ENCODE measurements at places on chromosomes 4 and X. TPM values are rescaled to one million over a fixed set of nuclear protein-coding genes. Genes with fewer than 3 reads are reported as not detected.

DNA sequence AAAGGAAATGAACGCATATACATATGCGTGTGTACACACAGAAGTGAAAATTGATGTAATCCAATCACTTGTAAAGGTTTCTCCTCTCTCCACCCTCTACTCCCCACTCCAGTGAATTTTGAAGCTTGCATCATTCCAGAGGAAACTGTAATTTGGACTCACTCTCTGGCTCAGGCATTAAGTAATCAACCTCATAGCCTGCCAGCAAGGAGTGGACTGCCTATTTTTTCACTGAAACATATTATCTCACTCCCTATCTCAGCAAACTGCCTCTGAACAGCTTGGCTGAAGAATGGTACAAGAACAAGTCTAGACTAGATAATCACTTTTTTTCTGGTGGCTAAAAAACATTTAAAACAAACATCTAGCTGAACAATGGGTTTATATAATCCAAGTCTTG, 124.2 kb downstream of the C4orf51 start:
- H3K27me3 ChIP-seq, result no peaks in the 10 kb centered on the region
- no peak overlapping the region for H3K4me3 ChIP-seq
- no peak for DNase-seq
- H3K36me3 ChIP-seq, result no peaks in the 10 kb centered on the region

GRCh38 chr4:36178484-36178883, 65.8 kb downstream of the ARAP2 start:
- H3K36me3 ChIP-seq, result no peaks in the 10 kb centered on the region
- H3K4me3 ChIP-seq, result no peak overlapping the region
- DNase-seq, result no peak
- H3K27me3 ChIP-seq, result no peaks in the 10 kb centered on the region
- H3K27ac ChIP-seq, result no peak overlapping the region
- H3K4me1 ChIP-seq, result no peaks in the 10 kb centered on the region

The ARHGAP36 gene
- total RNA-seq, result not detected

- H3K4me1 ChIP-seq, result no peaks in the 10 kb centered on the region
- no peak for DNase-seq
- H3K27ac ChIP-seq, result no peak overlapping the region
- no peaks in the 10 kb centered on the region for H3K36me3 ChIP-seq
Measured at GRCh38 chr4:151569650-151570049, 160.7 kb downstream of the FHIP1A start.
